CD4-positive, alpha-beta T cell treated with Interleukin-17A for 1 hour (primary cell): ENCODE measurements at places on chromosomes 12 and 14.

GRCh38 chr14:55850825-55851241, 267.4 kb upstream of the PELI2 start:
- DNase-seq = no peak

DNA sequence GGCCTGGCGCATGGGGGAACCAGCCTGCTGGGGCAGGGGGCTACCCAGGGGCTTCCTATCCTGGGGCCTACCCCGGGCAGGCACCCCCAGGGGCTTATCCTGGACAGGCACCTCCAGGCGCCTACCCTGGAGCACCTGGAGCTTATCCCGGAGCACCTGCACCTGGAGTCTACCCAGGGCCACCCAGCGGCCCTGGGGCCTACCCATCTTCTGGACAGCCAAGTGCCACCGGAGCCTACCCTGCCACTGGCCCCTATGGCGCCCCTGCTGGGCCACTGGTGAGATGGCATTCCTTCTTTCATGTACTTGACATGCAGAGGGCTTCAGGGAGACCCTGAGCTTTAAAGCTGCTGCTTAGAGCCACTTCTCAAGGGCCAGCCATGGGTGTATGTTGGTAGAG, 9.0 kb downstream of the LGALS3 start:
- no peak for DNase-seq

GRCh38 chr14:90616313-90616712, 199.9 kb downstream of the TTC7B start:
- no peak for DNase-seq

DNA sequence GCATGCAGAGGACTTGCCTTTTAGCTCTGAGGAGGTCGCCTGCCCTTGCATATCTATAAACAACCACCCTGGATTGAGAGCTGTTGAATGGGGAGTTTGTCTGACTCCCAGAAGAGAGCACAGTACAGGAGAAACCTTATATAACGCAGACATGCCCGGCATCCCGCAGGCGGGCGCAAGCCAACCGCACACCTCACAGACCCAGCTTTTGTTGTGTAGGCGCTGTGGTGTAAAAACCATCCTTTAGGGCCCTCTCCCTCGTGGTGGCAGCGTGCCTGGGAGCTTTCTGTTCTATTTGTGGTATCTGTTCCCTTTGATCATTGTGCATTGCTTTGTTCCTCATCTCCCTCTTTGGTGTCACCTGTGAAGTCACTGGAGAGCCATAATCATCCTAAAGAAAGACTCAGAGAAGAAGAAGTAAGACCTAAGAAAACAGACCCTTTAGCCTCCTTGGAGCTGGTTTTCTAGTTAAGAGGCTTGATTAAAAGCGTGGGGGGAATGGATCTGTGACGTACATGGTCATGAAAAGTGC, 77.7 kb downstream of the ETV6 start:
- DNase-seq = peak; percentile 57

GRCh38 chr14:58887931-58888330, 250.2 kb downstream of the DACT1 start:
- DNase-seq = no peak

DNA sequence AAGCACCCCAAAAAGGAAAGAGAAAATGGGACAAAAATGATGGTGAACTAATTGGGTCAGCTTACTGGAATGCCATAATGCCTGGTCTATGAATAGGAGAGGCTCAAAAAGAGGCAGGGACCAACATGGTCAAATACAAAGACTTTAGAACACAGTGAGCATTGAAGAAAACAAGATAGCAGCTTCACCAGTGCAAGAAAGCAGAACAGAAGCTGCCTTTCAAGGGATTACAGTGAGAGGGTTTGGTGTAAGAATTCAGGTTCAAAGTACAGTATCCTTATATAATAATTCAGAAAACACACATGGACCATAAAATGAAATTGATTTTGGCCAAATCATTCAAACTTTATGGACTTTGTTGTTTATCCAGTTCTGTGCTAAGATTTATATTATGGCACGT, 162.1 kb downstream of the NAV3 start:
- no peak for DNase-seq

GRCh38 chr12:102740141-102740955, 176.7 kb downstream of the PAH start:
- no peak for DNase-seq

- no peak for DNase-seq
Observed at GRCh38 chr14:71163842-71164629, 256.8 kb downstream of the PCNX1 start.

DNA sequence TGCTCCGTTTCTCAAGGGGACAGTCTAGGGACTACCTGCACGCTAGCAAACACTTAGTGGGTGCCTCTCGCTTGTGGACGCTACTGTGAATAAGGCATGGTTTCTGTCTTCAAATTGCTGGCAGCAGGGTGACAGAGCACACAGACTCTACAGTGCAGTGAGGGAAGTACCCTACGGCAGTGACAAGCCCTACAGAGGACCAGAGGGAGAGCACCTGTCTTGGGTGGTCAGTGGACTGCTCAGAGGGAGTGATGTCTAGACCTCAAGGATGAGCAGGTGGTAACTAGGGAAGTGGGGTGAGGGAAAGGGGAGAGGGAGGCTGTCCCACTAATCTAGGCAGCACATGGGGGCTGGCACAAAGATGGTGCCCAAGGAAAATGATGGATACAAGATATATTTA, 160.5 kb downstream of the RBM19 start:
- DNase-seq = no peak

DNA sequence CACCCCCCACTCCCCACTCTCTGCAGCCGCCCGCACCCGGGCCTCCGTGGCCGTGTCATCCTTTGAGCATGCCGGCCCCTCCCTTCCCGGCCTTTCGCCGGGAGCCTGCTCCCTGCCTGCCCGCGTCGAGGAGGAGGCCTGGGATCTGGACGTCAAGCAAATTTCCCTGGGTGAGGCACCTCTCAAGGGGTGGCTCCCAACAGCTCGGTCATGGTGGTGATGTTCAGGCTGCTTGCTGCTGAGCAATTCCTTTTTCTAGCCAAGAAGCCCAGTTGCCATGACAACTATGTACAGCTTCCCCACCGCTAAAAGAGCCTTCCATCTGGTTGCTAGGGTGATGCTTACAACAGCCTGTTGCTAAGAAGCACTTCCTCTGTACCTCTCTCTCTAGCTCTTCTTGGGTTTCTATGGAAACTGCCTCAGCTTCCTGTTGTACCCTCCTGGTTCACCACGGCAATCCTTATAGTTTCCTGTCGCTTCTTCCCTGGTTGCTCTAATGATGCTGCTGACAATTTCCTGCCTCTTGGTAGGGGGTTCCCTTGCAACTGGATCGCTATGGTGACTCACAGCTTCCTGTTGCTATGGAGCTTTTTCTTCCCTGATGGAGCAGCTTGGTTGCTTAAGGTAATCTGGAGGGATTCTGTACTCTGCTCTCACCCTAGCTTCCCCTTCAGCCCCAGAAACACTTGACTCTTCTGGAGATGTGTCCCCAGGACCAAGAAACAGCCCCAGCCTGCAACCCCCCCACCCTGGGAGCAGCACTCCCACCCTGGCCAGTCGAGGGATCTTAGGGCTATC, 11.0 kb downstream of the ZNF219 start:
- peak; percentile 98 for DNase-seq

GRCh38 chr12:64603183-64603841, 7.0 kb upstream of the RASSF3 start:
- no peak for DNase-seq

DNA sequence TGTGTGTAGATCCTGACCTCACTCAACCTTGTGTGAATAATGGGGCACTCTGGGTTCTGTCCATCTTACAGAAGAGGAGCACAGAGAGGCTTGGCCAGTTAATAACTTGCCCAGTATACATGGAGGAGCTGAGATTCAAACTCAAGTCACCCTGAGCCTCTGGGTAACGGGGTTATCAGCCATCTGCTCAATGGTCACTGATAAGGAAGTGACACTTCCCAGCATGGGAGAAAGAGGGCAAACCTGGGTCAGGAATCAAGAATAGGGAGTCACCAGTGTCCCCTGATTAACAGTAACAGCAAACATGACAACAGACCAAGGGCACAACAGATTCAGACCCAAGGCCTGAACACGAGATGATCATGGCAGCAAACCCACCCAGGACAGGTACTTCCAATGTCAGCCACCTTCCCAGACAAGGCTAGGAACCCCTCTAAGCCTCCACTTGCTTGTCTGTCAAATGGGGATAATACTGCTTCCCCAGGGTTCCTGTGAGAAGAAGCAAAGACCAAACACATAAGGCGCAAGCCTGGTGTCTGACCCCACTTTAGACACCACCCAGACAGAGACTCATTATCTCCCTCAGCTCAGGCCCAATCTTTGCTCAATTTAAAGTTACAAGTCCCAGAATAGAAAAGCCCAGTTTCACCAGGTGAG, 3.6 kb downstream of the CCDC85C start:
- no peak for DNase-seq

- no peak for DNase-seq
Observed at GRCh38 chr14:101459551-101459900, 101.8 kb upstream of the DIO3 start.

- no peak for DNase-seq
Observed at GRCh38 chr14:54685286-54685845, 118.4 kb downstream of the SAMD4A start.

- no peak for DNase-seq
Observed at GRCh38 chr12:53166837-53167236, 13.7 kb upstream of the ZNF740 start.

DNA sequence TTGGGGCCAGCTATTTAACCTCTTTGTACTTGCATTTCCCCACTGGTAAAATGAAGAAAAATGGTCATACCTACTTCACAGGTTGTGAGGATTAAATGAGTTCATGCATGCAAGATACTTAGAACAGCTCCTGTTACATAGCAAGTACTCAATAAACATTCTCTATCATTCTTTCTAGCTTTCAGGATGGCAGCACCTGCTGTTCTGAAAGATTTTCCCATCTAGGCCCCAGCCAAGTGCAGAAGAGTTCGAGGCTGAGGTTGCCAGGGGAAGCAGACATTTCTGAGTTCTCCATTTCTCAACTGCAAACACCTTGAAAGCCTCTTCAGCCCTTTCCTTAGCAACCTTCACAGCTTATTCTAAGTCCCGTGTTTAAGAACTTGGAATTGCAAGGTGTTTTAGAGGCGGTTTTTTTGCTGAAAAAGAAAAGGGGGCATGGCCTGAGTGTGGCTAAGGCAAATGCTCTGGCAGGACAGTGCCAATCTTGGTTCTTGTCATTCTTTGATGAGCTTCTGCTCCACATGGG, 73.0 kb upstream of the PRMT8 start:
- DNase-seq = no peak

DNA sequence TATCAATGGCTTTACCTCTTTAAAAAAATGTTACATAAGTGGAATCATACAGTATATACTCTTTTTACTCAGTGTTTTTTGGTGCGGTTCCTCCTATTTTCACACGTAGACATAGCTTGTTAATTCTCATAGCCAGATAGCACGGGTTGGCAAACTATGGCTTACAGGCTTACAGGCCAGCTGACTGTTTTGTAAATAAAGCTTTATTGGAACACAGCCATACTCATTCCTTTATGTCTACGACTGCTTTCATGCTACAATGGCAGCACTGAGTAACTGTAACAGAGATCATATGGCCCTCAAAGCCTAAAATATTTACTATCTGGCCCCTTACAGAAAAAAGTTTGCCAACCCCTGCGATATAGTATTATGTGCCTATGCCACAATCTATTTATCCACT, 5.8 kb upstream of the DAAM1 start:
- DNase-seq = no peak

- no peak for DNase-seq
Observed at GRCh38 chr12:130658145-130658911, 57.8 kb downstream of the RIMBP2 start.

GRCh38 chr14:57493467-57494181, at the start of gene CCDC198:
CCDC198 (minus strand) TSS chr14:57493857; CDS start chr14:57493715, 142 bp downstream.
- DNase-seq = no peak

GRCh38 chr14:91127401-91127801, 13.5 kb downstream of the DGLUCY start:
- no peak for DNase-seq

DNA sequence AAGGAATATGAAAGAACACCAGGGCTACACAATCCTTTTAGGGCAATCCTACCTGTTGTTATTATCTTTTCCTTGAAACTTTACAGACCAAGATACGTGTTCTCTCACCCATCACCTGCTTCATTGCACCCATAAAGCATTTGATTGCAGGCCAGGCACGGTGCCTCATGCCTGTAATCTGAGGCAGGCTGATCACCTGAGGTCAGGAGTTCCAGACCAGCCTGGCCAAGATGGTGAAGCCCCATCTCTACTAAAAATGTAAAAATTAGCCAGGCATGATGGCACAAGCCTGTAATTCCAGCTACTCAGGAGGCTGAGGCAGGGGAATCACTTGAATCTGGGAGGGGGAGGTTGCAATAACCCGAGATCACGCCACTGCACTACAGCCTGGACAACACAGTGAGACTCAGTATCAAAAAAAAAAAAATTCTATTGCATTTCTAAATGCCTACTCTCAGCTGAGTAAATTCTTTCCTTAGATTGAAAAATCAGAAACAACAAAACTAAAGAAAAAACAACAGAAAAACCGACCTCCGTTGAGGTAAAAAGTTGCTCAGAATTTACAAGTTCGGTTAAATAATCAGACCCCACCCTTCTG, 183.7 kb upstream of the TMEM132C start:
- no peak for DNase-seq

DNA sequence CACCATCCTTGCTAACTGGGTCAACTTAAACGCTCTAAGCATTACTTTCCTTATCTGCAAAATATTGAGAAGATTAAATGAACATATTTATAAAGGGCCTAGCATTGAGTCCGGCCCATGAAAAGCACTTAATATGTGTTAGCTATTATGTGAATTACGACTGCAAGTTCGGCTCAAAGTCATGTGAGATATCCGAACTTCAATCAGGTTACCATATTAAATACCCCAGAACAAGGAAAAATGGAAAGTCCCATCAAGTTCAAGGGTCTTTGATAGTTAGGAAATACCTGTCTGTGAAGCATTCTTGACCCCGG, 487 bp upstream of the NRDE2 start:
- no peak for DNase-seq

- DNase-seq = no peak
Observed at GRCh38 chr14:95321693-95322455, 2.2 kb upstream of the CLMN start.

DNA sequence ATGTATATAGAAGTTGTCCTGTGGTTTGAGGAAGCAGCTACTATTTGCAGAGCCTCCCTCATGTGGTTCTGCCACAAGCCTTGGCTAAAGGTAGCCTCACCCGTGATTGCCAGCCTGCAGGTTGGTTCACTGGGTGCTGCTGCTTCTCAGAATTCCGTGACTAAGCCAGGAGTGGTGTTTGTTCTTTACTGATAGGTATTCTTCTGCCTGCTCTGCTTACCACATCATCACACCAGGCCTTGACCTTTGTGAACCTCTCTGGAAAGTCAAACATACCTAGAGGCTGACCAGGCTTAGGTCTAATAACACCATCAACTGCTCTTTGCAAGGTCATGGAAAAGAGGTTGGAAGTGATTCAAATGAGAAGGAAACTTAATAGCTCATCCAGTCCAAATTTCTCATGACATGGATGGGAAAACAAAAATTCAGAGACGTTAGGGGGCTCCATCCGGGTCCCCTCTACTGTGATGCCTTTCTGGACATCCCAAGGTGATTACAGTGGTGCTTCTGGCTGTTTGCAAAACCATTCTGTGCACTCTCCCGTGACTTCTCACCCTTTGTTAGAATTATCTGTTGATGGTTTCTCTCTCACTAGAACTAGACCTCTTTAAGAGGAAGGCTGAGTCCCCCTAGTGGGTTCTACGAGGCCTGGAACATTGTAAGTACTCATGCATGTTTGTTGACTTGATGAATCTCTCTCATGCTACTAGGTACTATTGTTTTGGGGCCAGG, 8.5 kb upstream of the SOCS2 start:
- peak; percentile 7 for DNase-seq

GRCh38 chr12:124769881-124770512, 93.7 kb downstream of the SCARB1 start:
- DNase-seq = no peak

- DNase-seq = no peak
Observed at GRCh38 chr12:3004655-3005565, 45.7 kb downstream of the TEAD4 start.
